ENCODE measurements at places on chromosomes 2 and 18.

GRCh38 chr2:160570376-160570775 lies 76.8 kb upstream of the RBMS1 start:
- no peak for DNase-seq

GRCh38 chr2:100272841-100273329 lies 49.4 kb downstream of the LONRF2 start:
- no peak for DNase-seq

DNA sequence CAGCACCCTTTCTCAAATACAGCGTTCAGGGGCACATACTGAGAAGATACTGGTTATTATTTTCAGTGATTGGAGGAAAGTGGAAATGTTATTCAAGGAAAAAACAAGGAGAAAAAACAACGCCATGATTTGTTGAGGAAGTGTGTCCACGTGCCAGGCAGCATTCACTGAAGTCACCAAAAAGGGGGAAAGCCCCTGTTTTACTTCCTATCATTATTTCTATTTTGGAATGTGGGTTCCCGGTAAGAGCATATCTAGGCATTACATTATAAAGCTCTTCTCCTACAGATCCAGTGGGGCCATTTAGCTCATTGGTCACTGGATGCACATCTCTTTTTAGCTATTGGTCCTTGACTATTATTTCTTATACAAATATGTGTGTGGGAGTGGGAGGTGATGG lies 518.7 kb downstream of the TXNL1 start:
- no peak for DNase-seq

GRCh38 chr18:23291456-23292205 lies 156.3 kb downstream of the CABLES1 start:
- no peak for DNase-seq

GRCh38 chr2:228845162-228845925 lies 425.7 kb downstream of the PID1 start:
- DNase-seq, result no peak

- DNase-seq, result no peak
These were observed 195.0 kb downstream of the CCDC102B start for GRCh38 chr18:68992719-68993482.

DNA sequence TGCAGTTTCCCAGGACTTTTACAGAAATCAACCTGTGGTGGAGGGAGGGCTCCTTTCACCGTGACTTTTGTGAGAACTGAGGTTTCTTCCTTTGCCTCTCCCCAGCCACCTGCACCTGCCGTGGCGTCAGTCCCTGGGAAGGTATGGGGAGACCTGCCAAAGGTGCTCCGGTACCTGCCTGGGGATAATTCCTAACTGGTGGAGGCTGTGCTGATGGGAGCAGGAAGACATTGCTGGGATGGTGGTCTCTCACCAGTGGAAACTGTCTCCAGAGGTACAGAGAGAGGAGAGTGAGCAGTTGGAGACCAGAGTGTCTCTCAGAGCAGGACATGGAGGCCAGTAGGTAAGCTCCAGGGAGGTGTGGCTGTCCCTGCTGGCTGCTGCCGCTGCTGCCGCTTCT lies 52.6 kb downstream of the CIB4 start:
- DNase-seq, result no peak

GRCh38 chr2:37232131-37232933 lies 874 bp downstream of the NDUFAF7 start:
- DNase-seq, result no peak

DNA sequence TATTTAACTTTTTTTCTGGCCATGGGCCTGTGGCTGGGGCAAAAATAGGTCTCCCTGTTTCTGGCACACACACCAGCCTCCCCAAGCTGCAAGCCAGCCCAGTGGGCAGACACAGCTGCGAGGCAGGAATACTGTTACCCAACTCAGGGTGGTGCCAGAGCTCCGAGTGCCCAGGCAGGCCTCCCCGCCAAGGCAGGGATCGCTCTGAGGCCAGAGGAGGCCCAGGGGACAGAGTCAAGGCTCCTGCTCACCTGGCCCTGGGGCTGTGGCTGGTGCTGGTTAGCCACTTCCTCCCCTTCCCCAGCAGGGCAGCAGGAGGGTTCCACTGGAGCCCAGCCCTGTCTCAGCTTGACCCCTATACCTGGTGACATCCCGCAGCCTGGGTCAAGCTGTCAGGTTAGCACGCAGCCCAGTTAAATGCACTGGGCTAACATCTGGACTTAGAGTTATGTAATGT lies 67.1 kb upstream of the EPAS1 start:
- no peak for DNase-seq

DNA sequence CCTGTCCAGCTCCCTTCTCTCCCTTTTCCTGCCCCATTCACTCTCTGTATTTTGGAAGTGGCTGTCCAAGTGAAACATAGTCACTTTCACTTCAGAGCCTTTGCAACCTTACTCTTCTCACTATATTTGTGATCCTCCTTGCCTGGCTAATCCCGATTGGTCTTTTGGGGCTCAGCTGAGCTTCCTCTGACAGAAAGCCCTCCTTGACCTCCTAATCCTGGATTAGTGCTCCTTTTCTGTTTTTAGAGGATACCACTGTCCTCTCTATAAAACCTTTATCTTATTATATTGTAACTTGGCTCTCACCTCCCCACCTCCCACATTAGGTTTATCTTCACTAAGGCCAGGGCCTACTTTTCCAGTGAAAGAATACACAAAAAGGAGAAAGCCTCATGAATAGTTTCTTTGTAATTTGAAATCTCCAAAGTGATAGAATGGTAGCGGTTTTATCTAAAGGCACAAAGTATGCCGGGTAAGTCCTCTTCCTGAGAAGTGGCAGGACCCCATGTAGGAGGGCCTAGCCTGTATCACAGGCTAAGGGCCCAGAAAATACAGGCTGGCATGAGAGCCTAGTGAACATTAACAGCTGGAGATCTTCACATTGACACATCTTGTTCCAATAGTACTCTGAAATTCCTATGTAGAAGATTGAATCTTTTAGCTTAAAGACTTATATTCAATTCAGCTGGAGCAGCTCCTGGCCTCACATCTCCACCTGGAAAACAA lies 83.1 kb upstream of the GAREM1 start:
- no peak for DNase-seq

DNA sequence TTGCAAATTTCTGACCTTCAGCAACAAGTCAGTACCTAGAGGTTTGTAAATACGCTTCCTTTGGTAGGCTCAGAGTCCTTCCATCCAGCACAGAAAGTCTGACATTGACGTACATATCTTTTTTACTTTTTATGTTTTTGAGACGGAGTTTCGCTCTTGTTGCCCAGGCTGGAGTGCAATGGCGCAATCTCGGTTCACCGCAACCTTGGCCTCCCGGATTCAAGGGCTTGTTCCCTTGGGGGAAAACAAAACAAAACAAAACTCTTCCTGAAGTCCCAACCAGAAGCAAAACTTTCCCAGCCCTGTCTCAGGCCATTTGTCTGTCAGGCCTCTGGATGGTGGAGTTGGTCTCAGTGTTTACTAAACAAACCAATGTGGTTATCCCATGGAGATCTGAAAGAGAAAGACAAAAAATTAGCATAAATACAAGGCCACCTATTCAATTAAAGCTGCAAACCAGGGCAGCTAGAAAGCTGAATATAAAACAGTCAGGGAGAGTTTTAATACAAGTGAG lies 29.6 kb upstream of the ATL2 start:
- DNase-seq, result no peak

DNA sequence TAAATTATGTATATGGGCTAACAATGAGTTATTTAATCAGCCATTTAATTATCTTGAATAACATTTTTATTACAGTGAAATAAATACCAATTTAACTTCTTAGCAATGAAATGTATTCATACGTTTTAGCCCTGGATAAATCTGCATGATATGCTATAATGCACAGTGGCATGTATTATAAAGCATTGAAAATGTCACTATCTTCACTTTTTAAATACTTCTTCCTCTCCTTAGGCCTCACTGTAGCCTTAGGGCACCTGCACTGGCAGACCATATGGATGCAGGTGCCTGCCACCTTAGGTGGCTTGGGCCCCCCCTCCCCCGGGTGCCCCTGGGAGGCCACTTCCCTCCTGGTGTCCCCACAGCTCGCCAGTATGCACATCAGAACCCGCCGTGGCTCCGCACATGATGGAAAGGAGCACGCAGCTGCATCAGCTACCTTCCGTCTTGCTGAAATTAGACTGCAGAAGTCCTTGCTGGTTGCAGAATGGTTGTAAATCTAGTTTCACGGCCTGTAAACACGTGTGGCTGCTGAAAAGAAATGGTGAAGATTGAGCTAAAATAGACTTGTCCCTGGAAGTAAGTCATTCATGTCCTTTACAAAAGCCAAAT lies 56.7 kb downstream of the ADI1 start:
- DNase-seq, result no peak

DNA sequence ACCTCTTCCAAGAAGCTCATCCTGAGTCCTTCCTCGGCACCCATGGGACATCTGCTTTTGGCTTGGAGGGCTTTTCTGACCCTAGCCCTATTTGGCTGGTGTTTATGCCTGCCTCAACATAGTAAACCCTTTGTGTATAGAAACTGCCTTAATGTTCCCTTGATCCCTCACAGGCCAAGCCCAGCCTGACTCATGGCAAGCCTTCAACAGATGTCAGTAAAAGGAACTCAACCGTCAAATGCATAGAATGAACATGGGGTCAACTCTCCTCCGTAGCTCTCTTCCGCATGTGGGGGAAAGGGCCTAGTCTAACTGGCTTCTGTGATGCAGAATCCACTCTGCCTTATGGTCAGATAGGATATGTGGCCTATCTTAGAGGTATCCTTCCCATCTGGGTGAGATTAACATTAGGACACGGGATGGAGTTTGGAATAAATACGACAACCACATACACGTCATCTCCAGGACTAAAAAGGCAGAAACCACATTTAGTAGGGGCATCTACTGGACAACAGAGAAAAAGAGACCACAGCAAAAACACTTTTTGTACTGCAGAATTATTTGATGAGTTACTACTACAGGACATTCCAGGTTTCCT lies 2.5 kb upstream of the NPAS2 start:
- no peak for DNase-seq

DNA sequence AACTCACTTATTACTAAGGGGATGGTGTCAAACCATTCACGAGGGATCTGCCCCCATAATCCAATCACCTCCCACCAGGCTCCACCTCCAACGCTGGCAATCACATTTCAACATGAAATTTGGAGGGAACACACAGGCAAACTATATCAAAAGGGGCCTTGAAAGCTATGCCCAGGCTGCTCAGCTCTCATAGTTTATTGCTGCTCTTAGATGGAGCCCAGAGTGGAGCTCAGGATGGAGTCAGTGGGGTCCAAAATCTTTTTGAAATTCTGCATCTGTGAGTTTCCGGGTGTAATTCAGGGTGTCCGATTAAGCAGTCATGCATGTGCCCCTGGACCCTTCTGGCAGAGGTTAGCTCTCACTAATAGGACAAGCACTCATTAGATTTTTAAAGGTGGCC lies 24.3 kb downstream of the RHOB start:
- no peak for DNase-seq

DNA sequence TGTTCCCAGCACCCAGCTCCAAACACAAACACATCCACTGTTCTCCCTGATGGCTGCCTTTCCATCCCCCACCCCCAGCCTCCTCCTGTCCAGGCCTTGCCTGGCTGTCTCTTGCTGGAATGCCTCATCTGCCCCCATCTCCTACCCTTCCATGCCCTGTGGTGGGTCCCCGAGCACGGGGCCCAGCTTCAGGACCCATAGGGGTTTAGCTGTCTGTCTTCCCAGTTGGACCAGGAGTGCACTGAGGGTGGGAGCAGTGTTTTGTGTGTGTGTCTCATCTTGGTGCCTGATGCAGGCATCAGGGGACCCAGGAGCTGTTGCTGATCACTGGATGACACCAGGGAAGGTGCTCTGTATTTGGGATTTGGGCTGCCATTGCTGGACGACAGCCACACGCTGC lies 34.5 kb downstream of the GLI2 start:
- no peak for DNase-seq

- no peak for DNase-seq
These were observed 313.5 kb upstream of the SLC39A10 start for GRCh38 chr2:195343540-195343939.

DNA sequence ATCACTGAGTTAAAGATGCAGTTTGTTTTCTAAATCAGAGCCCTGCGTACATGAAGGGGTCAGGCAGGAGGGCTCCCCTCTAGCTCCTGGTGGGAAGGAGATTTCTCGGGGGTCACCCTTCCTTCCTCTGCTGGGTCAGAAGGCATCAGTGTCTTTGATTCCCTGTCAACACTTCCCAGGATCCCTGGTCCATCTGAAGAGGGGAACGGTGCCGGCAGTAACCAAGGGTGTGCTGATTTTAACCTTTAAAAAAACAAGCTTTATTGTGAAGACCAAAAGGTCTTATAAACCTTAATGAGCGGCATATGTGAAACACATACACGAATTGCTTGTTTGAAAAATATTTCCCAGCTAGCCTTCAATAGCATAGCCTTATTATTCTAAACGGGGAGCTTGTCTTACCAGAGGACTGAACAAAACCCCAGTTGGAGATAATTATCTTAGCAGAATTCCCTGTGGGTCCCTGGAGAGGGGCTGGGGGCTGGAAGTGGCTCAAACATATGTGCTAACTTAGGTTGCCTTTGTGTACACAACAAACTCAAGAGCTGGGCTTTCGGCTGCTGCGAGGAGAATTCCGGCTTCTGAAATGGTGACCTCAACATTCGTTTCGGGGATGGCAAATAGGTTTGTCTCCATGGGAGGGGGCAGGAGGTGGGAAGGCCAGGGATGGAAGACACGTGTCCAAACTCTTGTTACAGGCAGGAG lies 114.9 kb upstream of the MYCN start:
- no peak for DNase-seq

- DNase-seq, result no peak
These were observed 1.7 kb downstream of the CFAP221 start for GRCh38 chr2:119545754-119546446.

- DNase-seq, result no peak
These were observed 141.0 kb downstream of the MAP2 start for GRCh38 chr2:209564816-209565215.

DNA sequence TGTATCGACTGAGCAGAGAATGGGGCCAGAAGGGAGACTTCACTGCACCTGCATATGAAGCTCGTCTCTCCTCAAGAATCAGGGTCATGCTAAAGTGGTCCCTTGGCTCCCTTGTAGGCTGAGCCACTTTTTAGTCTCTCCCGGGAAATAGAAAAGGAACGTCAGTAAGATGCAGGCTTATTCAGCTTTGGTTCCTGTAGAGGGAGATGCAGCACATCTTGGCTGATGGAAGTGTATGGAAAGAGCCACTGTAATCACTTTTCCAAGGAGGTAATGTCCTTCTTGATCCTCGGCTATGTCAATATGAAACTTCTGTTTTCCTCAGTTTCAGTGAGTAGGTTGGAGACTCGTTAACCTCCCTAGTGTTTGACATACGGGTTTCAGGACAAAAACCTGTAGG lies 235.2 kb downstream of the GCA start:
- no peak for DNase-seq

DNA sequence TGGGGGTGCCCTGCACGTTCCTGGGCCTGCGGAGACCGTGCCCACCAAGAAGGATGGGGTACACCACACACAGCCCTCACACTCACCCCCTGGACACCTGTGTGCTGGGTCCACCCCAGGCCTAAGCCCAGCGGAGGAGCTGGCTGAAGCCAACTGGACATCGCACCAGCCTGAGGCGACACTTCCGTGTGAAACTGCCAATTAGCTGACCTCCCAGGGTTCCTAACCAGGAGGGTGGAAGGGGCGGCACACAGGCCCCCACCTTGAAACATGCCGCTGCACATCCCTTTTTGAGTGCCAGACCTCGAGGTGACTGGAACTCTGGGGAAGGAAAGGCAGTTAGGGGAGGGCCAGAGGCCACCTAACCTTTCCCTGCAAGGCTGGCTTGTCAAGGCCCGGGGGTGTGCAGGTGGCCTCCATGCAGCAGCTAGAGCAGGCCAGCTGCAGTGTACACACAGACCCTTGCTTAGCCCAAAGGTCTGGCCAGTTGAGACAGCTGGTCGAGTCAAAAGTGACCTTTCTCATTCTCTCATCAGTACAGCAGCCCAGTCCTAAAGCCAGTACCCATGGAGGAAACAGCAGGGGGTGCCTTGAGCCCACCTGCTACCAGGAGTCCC lies 4.5 kb downstream of the STK25 start:
- no peak for DNase-seq

Data from stimulated activated CD8-positive, alpha-beta memory T cell treated with anti-CD3 and anti-CD28 coated beads, Interleukin-15, amount 100 ng/mL, for 1 hour (primary cell).